Stimulated activated CD4-positive, alpha-beta T cell treated with anti-CD3 and anti-CD28 coated beads, TNF-alpha, amount 100 ng/mL, for 1 hour (primary cell): ENCODE measurements at places on chromosomes 7 and 10.

DNA sequence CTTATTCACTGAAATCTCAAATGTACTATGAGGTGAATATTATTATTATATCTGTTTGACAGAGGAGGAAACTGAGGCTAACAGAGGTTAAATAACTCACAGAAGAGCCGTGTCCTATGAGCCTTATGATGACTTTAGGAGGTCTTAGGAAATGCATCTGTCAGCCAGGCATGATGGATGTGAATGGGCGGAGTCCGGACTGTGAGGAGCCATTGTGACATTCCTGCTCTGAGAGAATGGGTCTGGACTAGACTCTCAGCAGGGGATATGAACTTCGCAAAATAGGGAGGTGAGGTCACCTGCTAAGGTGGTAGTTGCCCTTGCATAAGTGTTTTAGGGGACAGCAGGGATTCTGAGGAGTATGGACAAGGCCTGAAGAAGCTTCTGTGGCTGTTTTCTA lies 153.6 kb downstream of the TMEM178B start:
- DNase-seq, result no peak

DNA sequence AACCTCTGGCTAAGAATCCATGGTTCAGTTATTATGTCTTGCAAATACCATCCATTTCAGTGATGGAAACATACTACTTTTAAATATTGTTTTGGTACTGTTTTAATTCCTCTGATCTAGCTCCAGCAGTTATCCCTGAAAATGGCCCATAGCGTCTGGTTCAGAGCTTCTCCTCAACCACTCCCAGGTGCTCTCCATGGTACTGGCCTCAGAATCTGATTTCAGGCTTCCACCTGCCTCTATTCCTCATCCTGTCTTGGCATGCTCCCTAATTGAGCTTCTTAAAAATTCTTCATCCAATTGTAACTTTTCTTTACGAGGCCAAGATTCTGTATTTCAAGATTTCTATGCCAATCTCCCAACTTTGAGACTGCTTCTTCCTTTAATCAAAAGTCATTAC lies 236.3 kb downstream of the HTR7 start:
- DNase-seq, result no peak

DNA sequence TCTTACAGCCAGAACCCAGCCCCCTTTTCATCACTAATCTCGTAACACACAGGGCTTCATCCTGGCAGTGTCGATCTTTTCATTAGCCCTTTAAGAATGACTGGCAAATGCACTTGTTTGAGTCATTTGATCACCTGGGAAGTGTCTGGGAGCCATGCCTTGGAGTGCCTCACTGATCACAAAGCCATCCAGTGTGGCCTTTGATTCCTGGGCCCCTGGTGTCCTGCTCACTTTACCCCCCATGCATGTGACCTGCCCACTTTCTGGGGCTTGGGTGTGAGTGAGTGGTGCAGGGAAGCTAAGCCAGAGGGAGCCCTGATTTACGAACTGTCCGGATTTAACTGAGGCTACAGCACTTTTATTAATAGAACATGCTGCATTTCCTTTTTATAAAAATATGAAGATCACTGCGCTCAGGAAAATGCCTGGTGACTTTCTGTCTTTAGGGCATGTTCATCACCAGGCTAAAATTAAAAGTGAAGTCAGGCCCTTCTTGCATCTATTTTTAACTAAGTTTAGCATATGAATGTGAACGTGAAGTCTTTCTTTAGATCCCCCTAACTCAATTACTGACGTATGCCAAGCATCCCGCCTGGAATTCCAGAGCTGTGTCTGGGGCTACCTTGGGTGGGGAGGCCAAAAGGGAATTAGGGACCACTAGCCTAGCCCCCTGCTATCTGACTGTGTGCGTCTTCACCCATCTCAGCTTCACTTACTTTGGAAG lies 23.6 kb downstream of the RBM20 start:
- DNase-seq, result no peak

GRCh38 chr10:62842983-62843382 lies 26.8 kb upstream of the EGR2 start:
- no peak for DNase-seq

DNA sequence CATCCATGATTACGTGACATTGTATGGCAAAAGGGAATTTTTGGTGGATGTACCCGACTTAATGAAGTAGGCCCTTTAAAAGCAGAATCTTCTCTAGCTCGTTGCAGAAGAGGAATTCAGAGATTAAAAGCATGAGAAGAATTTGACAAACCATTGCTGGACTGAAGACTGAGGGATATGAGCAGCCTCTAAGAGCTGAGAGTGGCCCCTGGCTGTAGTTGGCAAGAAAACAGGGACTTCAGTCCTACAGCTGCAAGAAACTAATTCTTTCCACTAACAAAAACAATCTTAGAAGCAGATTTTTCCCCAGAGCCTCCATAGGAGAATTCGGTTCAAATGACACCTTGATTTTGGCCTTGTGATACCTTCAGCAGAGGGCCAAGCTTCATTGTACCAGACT lies 34.1 kb downstream of the MACC1 start:
- no peak for DNase-seq

DNA sequence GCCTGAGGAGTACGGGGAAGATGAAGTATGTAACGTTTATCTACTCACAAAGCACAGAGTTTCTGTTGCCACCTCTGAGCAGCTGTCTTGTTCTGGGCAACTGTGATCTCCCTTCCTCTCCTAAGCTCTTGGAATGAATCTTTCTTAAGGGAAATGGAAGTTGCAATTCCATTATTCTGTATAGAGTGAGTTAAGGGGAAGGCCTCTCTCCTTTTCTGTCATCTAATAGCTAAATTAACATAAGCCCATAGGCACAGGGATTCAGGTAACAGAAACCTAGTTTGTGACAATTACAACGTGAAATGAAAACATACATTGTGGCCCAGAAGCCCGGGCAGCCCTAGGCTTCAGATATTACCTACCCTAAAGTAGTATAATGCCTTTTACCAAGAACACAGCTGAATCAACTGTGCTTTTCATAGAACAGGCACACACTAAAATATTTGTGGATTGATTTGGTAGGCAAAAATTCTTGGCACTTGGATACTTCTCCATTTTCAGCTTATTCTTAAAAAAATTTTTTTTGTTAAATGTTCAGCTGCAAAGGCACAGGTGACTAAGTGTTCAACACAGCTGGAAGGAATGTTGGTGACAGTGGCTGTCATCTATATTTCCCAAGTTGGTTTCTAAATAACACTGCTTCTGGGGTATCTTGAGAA lies 3.8 kb upstream of the PDCD4 start:
- no peak for DNase-seq

DNA sequence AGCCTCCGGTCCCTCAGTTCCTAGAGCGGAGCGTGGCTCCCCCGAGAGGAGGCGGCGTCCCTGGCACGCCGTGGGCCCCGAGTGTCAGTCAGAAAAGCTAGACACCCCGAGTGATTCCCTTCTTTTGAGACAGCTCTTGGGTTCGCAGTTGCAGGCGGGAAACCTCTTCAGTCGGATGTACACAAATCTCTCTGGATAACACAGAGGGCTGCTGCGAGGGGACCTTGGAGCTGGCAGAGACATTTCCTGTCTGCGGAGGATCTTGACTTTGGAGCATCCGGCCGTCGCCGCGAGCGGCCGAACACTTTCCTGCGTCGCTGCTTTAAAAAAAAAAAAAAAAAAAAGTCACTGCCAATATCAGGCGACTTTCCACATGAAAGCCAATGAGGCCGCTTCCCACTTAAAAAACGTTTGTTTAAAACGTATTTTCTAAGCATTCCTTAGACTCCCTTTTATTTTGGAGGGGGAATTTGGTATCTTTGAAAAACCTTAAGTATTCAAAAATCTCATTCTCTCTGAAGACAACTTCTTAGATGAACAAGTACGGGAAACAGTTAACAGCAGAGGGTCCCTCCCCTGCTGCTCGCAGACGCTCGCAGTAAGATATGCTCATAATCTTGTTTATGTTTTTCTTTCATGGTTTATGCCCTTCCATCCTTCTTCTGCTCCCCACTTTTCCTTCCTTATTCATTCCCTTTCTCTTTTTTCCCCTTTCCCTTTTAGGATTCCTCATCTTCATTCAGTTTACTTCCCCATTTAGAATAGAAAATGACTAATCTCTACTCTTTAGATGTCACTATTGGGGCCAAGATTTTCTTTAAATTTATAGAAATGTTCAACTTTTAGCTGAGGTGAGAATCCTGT lies 10.0 kb downstream of the HHEX start:
- DNase-seq, result no peak

- DNase-seq, result no peak
Measured at GRCh38 chr7:93890464-93891068, at the start of gene TFPI2. TSS of gene TFPI2 (minus strand) at chr7:93890753. CDS start at chr7:93890678, 75 bp downstream.

DNA sequence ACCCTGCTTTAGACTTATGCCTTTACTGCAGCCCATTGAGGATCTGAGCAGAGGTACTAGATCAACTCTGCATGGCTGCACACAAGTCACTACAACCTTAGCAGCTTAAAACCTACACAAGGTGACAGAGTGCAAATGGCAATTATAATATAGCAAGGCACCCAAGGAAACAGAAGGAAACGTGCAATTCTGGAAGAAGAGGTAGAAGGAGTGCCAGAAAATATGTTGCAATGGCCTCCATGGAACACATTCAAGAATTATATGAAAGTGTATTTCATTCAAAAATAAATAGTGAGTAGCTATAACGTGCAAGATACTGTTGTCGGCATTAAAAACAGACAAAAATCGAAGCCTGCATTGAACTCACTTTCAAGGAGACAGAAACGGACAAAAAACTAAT lies 2.9 kb upstream of the AKR1C8 start:
- no peak for DNase-seq

- DNase-seq, result no peak
Measured at GRCh38 chr10:69864321-69864720, 62.6 kb downstream of the COL13A1 start.

- DNase-seq, result no peak
Measured at GRCh38 chr7:128351296-128352152, 7.8 kb upstream of the RBM28 start.

GRCh38 chr7:117648203-117648866 lies 168.5 kb downstream of the CFTR start:
- DNase-seq, result no peak

GRCh38 chr10:397321-398068 lies 262.2 kb downstream of the ZMYND11 start:
- DNase-seq, result no peak

GRCh38 chr7:18313965-18314364 lies 181.6 kb upstream of the HDAC9 start:
- no peak for DNase-seq

DNA sequence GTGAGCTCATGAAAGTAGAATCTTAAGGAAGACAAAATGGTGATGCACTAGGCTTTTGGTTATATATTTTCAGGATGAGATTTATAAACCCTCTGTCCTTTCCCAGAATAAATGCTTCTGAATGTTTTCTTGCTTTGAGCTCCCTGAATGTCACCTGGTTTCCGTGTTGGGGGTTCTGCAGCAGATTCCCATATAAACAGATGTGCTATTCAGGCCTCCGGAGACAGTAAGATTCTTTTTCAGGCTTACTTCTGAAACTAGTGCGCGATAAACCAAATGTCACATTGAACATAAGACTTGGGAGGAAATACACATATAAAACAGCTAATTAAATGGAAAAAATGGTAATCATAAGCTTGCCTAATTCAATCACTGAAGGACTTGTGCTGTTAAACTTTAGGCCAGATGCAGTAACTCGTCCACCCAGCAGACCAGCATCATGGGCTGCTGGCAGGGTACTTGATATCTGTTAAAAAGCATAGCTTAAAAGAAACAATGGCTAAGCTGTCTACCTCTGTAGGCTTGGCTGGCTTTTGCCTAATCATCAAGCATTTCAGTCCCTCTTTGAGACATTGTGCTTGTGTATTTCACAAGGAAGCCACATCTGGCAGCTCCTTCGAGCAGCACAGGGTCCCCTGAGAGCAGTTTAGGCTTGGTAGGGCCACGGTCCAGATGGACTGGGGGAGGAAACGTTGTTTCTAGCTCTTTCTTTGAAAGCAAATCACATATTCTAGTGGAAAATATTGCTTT lies 281.2 kb upstream of the KIAA1217 start:
- DNase-seq, result no peak

DNA sequence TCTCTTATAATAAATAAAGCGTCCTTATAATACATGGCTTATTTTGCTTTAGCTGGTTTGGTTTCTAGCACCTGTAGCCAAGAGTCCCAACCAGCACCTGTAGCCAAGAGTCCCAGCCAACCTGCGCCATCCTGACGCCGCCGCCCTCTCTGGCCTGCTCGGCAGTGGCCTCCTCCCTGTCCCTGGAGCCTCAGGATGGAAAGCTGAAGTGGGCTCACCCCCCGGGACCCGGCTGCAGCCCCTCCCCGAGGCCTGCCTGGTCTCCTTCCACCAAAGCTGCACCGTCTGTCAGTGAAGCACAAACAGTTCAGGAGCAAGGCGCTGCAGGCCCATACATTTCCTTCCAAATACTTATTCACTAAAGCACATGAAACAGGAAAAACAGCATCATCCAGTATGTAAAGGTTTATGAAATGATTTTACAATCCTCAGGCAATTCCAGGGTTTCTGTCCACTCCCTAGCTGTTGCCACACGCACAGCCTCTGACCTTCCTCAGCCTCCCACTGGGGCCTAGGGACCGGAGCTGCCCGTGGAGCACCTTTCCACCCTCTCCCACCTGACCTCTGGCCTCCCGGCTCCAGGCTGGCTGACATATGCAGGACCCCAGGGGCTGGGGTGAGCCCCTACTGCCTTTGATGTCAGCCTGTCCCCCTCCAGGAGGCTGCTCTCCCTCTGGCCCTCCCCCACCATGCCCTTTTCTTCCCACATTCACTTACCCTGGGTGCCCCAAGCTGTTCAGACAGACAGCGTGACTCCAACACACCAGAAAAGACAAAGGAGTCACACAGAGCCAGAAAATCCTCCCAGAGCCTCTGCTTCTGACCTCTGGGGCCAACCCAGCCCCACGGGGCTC lies 149.6 kb upstream of the PPP2R2D start:
- DNase-seq, result no peak

GRCh38 chr10:103506061-103506460 lies 12.6 kb downstream of the NEURL1 start:
- no peak for DNase-seq

DNA sequence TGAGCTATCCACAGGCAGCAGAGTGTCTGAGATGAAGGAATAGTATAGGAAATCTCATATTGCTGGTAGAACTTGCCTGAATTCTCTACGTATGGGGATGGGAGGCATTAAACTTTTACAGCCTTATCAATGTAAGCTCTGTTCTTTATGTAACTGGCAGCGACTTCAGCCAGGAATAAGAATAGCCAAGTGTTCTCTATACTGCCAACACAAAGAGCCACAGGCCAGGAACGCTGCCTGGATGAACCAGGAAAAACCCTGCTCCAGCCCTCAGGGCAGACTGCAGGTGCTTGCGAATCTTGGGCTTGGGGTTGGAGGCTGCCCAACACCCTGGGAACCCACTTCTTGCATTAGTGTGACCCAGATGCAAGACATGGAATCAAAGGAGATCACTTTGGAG lies 6.1 kb upstream of the OLAH start:
- no peak for DNase-seq
